ENCODE measurements at places on chromosomes 13 and 19. TPM values are rescaled to one million over a fixed set of nuclear protein-coding genes. Genes with fewer than 3 reads are reported as not detected.
A peak's percentile ranks its signal among the peaks of the same experiment; 100 is the strongest.

ZNF296 gene
- total RNA-seq: 8.4 TPM

DNA sequence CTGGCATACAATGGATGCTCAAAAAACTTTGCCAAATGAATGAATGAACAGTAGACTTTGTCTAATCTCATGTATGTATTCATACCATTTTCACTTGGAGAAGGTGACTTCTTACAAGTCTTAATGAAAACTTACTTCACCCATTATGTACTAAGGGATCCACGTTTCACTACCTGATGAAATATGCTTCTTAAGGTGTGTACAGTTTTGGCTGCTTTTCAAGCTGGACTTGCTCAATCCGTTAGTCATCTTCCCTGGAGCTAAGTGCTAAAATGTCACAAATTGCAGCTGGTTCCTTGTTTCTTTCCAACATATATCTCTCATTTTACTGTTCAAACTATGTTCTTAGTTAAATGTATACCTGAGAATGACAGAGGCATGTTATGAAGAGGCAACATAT is 4.2 kb upstream of the CCNA1 start:
- no peaks in the 10 kb centered on the region for H3K36me3 ChIP-seq
- H3K27me3 ChIP-seq: no peaks in the 10 kb centered on the region
- H3K4me1 ChIP-seq: no peaks in the 10 kb centered on the region
- DNase-seq: no peak
- no peak overlapping the region for H3K4me3 ChIP-seq

SDHAF1 gene
- total RNA-seq: 26.2 TPM

DNA sequence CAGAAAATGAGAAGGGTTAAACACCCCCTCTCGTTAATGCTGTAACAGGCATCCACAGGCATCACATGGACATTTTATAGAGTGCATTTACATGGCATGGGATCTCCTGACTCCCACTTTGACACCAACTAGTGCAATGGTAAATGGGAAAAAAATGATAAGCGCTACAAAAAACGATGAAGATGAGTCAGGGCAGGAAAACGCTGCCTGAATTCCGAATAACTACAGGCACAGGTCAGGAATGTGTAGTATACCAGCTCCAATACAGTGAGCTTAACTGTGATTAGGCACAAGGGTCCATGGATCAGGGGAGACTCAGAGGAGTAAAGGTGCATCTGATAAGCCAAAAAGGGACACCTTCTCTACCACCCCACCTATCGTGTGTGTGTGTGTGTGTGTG is 223.6 kb downstream of the FOXO1 start:
- no peak for DNase-seq
- no peaks in the 10 kb centered on the region for H3K36me3 ChIP-seq
- H3K4me3 ChIP-seq: no peak overlapping the region
- H3K27ac ChIP-seq: no peak overlapping the region

DNA sequence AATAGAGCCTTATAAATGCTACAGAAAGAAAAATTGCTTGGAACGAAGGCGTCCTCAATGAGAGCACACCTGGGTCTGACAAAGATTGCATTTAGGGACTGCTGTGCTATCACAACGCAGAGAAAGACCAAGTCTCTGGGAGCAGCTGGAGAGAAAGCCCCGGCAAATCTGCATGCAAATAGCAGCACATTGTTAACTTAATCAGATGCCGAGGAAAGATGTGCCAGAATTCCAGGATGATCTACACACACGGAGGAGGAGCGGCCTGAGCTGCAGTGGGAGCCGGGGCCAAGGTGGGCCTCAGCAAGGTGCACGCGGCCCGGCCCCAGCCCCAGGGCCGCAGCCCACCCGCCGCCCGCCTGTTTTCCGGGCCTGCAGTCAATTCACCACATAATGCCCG is 1.4 kb downstream of the ZNF536 start:
- no peaks in the 10 kb centered on the region for H3K36me3 ChIP-seq
- H3K4me1 ChIP-seq: no peaks in the 10 kb centered on the region
- H3K27ac ChIP-seq: no peak overlapping the region
- DNase-seq: no peak
- no peaks in the 10 kb centered on the region for H3K27me3 ChIP-seq

DNA sequence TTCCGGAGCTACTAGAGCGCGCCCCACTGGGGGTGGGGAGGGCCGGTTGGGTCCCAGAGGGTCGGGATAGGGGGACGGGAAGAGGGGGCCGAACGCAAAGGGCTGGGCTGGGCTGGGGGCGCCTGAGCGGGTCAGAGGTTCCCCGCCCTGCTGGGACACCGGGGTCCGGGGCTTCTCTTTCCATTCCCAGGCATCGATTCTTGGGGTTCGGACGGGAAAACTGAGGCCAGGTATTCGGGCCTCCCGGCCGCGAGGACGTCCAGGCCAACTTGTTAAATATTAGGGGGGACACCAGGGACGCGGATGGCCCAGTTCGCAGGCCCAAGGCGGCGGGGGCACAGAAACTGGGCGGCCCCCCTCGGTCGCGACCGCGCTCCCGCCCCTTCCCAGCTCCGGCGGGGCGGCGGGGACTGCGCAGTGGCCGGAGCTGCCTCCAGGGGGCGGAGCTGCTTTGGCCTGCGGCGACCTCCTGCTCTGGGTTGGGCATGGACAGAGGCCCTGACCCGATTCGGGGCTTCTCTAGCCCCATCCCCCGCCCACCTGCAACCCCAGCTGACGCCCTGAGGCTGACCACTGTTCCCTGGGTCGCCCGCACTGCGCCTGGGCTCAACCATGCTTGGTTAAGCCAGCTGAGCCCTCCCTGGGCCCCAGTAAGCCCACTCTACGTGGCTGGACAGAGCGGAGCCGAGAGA is 1.2 kb upstream of the KLF16 start:
- peak; percentile 89 for DNase-seq
- peak overlapping the region; percentile 64 for H3K4me3 ChIP-seq
- peak overlapping the region; percentile 42 for H3K27ac ChIP-seq
- no peaks in the 10 kb centered on the region for H3K27me3 ChIP-seq
- H3K4me1 ChIP-seq: peaks cover 27% of the 10 kb centered on the region
- H3K36me3 ChIP-seq: no peaks in the 10 kb centered on the region

DNA sequence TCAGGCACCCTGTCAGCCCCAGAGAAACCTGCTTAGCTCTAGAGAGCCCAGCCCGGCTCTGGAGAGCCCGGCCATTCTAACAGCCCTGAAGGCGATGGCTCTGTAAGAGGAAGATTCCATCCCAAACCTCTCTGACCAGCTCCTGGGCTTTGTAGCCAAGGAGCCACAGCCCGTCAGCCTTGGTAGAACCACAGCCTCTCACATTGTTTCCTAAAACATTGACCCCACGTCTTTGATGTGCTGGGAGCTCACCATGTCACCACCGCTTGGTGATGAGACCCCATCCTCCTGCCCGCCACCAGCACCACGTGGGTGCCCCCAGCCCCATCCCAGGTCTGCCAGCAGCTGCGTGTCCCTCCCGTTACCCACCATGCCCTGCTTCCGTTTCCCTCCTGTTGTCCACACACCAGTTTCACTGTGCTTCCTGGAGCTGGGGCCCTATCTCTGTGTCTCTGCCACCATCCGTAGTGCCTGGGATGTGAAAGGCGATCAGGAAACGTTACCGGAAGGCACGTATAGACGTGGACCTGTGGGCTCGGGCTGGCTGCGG is 94.2 kb upstream of the MCF2L start:
- peaks cover 4% of the 10 kb centered on the region for H3K36me3 ChIP-seq
- DNase-seq: peak; percentile 26
- H3K4me1 ChIP-seq: peaks cover 9% of the 10 kb centered on the region
- H3K27ac ChIP-seq: peak overlapping the region; percentile 13
- no peak overlapping the region for H3K4me3 ChIP-seq
- H3K27me3 ChIP-seq: no peaks in the 10 kb centered on the region

CD79A gene
- not detected for total RNA-seq

NLRP9 gene
- not detected for total RNA-seq

All from Caco-2 (cell line).